ENCODE measurements at places on chromosomes 3 and 15. TPM values are rescaled to one million over a fixed set of nuclear protein-coding genes. Genes with fewer than 3 reads are reported as not detected.

GRCh38 chr15:69032703-69033373 is 18.3 kb downstream of the NOX5 start:
- H3K36me3 ChIP-seq = no peaks in the 10 kb centered on the region
- no peaks in the 10 kb centered on the region for H3K27me3 ChIP-seq
- no peak overlapping the region for H3K27ac ChIP-seq
- no peak overlapping the region for H3K4me3 ChIP-seq

Gene STRIT1
- not detected for total RNA-seq

GRCh38 chr3:39090922-39091321 is 16.5 kb downstream of the GORASP1 start:
- no peaks in the 10 kb centered on the region for H3K4me1 ChIP-seq
- H3K36me3 ChIP-seq = peaks cover 28% of the 10 kb centered on the region
- no peak for DNase-seq
- no peaks in the 10 kb centered on the region for H3K27me3 ChIP-seq
- no peak overlapping the region for H3K27ac ChIP-seq

GRCh38 chr15:78837543-78837942 is 26.3 kb upstream of the ADAMTS7 start:
- H3K4me3 ChIP-seq = no peak overlapping the region
- no peak for DNase-seq
- H3K4me1 ChIP-seq = no peaks in the 10 kb centered on the region
- H3K27ac ChIP-seq = no peak overlapping the region

Gene DZIP1L
- 48.3 TPM for total RNA-seq
